Hematopoietic multipotent progenitor cell (in vitro differentiated cells): ENCODE measurements at places on chromosomes 11 and 22. TPM values are rescaled to one million over a fixed set of nuclear protein-coding genes. Genes with fewer than 3 reads are reported as not detected.

GUCY1A2 gene
- under 0.01 TPM for total RNA-seq

MUC5AC gene
- under 0.01 TPM for total RNA-seq

PCSK7 gene
- 51.4 TPM for total RNA-seq

UCP3 gene
- total RNA-seq: 2.4 TPM

DNA sequence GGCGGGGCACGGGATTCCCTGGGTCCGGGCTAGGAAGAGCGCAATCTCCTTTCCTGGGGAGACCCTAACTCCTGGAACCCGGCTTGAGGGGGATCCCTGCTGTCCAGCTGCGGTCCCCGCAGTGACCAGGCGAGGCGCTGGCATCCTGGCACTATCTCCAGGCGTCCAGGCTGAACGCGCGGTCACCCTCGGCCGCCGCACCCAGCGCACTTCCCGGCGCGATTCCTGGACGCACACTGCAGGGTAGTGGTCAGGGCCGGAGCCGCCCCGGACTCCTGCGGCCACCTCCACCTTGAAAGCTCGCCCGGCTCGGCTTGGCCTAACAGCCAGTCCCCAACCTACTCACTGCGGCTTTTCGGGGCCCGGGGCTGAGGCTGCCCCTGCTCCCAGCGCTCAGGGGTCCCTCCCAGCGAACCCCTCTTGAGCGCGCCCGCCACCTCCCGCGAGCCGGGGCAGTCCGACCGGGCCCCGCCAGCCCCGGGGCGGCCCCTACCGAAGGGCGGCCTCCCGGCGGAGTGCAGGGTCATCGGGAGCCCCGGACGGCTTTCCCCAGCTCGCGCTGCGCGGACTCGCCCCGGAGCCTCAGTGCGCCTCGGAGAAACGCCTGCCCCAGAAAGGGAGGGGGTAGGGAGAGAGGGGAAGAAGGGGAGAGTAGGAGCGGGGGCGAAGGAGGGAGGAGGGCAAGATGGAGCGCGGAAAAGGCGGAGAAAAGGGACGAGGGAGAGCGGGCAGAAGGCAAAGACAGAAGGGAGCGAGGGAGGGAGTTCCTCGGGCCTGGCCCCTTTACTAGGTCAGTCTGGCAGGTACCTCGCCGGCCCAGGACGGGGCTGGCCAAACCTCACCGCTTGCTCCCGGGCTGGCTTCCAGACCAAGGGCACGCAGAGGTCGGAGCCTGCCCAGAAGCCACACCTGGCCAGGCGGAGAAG, 1.0 kb downstream of the POU2AF3 start:
- no peak for DNase-seq

GRCh38 chr11:79845002-79845709, 404.3 kb upstream of the TENM4 start:
- no peak for DNase-seq
